ENCODE measurements at places on chromosomes 7 and 10.

DNA sequence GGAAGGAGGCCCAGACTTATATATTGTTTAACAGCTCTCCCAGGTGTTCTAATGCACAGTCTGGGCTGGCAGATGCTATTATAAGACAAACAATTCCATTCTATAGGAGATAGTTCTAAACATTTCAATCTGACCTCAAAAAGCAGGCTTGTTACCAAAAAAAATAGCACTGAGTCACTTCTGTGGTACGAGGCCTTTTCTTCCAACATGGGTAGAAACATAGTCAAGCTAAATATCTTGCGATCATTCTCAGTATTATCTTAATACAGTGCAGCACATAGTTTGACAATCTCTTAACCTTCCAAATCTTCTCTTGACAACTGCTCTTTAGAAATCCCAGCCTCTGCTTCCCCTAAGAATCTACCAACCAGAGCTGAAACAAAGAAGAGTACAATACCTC is 46.6 kb upstream of the MKX start:
- DNase-seq = peak; percentile 71

DNA sequence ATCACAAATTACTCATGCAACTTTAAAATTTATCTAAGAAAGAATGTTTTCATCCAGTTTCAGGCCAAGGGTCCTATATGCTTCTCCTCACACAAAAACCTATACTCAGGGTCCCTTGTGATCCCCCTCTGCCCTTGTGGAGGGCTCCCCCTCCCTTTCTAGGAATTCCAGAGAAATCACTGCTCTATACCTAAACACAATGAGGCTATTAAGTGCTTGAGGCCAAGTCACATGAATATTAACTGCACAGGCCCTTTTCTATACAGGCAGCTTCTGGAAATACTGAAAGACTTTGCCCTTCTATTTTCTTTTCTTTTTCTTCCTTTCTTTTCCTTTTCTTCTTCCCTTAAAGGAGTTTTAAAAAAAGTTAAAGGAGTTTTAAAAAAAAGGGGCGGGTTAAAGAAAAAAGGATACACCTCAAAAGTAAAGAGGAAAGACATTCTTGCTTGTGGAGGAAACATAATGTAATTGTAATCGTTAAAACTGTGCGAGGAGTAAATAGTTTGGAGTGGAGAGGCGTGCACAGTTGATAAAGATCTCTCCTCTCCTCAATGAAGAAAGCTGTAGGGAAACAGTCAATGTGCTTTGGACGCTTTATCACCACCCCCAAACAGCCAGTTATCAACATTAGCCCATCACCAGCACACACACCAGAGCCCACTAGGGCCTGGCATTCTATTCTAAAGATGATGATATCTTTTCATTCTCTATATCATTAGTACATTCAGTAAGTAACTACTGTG is 16.4 kb downstream of the GRB10 start:
- DNase-seq = no peak

- DNase-seq = no peak
Observed at GRCh38 chr10:110192552-110192951, 14.9 kb upstream of the MXI1 start.

- DNase-seq = no peak
Observed at GRCh38 chr10:35226507-35226906, 99.9 kb downstream of the CREM start.

DNA sequence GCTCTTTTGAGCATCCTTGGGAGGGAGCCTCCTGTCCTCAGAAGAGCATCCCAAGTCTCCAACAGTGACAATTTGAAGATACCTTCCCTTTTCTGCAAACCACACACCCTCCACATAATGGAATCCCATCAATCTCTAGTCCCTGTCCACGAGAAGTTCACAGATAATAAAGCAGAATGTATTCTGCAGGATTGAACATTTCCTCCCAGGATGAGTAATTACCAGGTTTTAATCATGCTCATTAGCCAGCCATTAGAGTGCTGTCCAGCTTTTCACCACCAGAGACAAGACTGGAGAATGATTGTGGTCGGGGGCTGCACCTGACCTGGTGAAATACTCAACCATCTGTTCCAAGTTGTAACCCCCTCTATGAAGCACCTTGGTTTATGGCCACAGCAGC is 958.6 kb downstream of the KCNMA1 start:
- no peak for DNase-seq

DNA sequence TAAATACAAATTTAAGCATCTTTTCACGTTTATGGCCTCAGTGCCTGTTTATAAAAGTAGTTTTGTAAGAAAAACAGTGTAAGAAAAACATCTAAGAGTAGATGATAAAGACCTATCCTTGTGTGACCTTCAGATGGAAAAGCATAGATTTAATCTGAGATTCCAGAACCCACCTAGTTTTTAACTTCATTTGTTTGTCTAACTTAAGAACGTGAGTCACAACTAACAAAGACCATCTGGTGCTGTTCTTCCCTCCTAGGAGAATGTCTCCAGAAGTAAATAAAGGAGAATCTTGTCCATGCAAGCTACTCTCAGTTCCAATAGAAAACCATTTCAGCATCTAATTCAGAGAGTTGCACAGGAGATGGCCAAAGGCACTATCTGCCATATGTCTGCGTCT is 265.4 kb upstream of the C7orf33 start:
- no peak for DNase-seq
